ENCODE measurements at places on chromosomes 1 and 21.
A peak's percentile ranks its signal among the peaks of the same experiment; 100 is the strongest.

GRCh38 chr1:212098310-212098709 lies 62.8 kb downstream of the DTL start:
- no peak for DNase-seq

GRCh38 chr1:42674214-42674613 lies 8.0 kb upstream of the YBX1 start:
- no peak for DNase-seq

DNA sequence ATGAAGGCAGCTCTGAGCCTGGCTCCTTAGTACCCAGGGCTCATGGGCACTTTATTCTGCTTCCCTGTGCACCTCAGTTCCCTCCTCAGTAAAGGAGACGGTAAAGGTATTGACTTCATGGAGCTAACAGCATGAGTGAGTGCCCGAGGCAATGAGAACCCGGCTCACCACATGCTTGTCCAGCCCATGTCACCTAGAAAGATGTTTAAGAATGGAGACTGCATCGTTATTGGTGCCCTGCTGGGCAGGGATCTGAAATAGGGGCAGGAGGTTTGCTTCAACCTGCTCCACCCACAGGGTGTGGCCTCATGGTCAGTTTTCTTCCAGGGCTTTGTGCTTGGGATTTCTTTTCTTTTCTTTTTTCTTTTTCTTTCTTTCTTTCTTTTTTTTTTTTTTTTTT lies 7.0 kb upstream of the KCNE1 start:
- DNase-seq, result no peak

DNA sequence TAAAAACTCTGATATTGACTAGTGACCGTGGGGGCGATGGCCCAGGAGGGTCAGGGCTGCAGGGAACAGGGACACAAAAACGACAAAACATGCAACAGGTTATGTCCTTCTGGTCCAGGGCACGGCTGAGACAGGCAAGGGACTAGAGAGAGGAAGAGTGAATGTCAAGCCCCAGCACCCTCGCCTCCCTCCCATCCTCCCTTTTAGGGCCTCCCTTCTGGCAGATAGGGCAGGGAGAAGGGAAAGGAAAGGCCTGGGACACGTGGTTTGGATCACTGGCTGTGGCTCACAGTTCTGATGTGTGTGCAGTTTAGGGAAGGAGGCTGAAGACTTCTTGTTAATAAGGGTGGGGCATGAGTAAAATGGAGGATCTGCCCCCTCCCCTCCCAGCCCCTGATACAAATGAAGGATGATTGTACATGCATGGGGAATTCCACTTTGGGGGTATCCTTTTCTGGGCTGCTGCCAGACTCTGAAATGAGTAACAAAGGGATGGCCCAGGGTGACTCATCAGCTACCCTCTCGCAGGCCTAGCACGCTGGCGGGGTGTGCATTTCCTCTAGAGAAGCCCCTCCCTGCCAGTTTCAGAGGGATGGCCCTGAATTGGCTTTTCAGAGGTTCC lies 14.2 kb downstream of the CAPN2 start:
- peak; percentile 61 for DNase-seq

DNA sequence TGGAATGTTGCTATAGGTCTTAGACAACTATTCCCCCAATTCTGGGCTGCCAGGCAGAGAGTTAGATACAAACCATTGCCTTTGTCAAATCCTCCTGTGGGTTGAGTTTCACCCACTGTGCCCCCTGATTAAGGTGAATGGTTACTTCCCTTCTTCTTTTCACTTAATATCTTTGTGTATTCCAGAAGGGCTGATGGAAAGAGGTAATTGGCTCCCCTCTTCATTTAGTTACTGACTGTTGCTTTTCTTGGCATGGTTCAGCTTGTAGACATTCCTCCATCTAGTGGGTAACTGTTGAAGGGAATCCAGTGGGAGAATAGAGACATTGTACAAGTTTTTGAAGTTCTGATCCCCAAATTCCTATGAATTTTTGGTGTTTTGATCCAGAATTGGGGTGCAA lies 43.8 kb upstream of the MACF1 start:
- DNase-seq, result no peak

- DNase-seq, result no peak
Measured at GRCh38 chr1:228332797-228333738, 73.6 kb downstream of the TRIM11 start.

DNA sequence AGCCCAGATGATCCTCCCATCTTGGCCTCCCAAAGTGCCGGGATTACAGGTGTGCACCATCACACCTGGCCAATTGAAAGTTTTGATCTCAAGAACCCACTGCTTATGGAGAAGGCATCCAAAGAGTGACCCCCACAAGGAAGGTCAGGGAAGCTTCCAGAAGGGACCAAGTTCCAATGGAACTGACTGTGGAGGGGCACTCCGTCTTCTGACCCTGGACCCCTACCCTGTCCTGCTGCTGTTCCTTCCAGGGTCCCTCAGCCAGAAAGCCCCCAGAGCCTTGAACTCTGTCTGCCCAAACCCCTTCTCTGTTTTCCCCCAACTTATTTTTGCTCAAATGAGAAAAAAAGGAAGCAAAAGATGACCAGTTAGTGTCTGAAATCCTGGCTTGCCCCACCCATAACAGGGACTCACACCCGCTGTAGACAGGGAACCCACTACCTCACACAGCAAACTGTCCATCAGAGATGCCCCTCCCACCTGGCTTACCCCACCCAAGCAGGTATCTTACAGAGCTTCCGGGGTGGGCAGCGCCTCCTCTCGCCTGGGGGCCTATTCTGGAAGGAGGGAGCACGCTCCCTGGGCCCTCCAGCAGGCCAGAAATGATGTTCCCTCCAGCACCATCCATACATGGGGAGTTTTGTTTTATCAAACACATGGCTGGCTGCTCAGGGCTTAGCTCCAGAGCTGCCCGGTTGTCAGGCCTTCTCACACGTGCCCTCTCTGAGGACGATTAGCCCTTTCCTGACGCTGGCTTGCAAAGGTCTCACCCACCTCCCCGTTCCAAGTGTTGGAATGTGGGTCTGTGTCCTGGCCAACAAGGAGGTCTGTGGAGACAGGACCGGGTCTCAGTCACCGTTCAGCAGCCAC lies 3.1 kb upstream of the WNT3A start:
- DNase-seq, result no peak

DNA sequence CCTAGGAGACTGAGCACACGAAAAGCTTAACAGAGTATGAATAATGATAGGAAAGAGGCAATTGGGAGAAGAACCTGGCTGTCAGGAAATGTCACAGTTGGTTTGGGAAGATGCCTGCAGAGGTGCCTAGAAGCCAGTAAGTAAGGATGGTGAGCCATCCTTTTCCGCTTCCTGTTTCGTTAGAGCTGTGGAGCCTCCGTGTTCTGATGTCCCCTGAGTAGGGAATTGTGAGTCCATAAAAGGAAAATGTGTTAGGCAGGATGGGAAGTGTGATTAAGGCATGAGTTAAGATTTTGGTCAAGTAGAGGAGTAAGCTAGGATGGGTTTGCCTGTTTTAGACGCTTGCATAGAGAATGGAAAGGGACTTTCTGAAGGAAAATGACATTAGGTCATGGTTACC lies 9.0 kb downstream of the CLIC4 start:
- no peak for DNase-seq

GRCh38 chr21:14438211-14438610 lies 55.3 kb upstream of the HSPA13 start:
- no peak for DNase-seq

DNA sequence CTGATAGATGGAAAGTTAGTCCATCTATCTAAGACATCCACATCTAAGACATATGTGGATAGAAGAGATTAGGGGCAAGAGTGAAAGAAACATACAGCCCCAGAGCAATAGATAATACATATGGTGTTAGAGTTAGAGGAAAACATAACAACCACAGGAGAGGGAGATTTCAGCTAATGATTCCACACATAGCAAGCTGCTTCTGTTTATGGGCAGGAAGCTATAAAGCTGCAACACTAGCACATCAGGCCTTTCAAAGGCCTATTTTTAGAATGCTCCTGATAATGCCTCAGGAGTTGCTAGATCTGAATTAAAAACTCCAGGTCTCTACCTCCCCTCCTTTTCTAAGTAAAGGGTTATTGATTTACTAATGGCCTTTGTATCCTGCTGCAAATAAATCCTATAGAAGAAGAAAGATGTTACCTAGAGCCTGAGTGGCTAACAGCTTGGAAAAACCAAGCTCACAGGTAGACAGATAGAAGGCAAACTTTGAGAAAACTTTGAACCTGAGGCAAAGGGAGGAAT lies 36.1 kb downstream of the BRINP2 start:
- no peak for DNase-seq

- DNase-seq, result no peak
Measured at GRCh38 chr1:78048446-78048845, 2.7 kb downstream of the GIPC2 start.

DNA sequence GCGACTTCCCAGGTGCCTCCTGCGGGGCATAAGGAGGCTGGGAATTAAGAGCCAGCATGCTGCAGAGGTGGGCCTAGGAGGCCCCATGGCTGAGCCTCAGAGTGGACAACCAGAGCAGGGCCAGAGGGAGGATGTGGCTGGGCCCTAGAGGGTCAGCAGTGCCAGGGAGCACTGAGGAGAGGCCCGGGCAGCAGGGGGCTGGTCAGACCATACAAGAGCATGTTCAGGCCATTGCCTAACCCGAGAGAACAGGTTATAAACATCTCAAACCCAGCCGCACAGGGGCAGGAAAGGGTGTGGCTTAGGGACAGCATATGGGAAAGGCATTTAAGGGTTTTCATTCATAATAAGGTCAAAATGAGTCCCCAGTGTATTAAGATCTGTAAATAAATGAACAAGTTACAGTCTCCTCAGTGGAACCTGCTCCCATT lies 51.1 kb downstream of the IER5 start:
- no peak for DNase-seq

DNA sequence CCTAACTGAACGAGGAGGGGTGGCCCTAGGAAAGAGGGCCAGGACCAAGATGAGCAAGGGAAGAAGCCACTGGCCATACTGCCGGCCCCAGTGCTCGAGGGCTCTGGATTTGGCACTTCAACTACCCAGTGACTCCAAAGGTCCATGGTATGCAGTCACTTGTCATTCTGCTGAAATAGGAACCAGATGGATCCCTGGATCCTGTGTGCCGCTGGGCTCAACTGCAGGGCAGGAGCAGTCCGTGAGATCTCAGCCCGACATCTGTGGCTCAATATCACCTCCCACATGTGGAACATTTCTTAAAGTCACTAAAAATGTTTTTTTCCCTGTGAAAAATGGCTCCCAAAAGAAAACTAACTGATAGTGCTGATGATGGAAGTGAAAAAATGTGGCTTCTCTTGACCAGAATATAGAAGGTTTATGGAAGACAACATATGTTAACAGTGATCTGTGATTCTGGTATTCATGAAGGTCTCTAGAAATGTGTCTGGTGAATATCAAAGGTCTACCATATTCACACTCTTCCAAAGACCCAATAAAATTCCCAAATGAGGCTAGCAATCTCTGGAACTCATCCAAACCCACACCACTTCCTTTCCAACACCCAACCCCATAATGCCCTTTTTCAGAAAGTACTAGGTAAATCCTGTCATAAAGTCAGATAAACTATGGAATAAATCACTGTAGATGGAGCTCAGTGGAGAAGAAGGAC lies 24.1 kb downstream of the PAFAH2 start:
- DNase-seq, result no peak

- DNase-seq, result no peak
Measured at GRCh38 chr1:107653005-107653404, 312.0 kb downstream of the VAV3 start.

DNA sequence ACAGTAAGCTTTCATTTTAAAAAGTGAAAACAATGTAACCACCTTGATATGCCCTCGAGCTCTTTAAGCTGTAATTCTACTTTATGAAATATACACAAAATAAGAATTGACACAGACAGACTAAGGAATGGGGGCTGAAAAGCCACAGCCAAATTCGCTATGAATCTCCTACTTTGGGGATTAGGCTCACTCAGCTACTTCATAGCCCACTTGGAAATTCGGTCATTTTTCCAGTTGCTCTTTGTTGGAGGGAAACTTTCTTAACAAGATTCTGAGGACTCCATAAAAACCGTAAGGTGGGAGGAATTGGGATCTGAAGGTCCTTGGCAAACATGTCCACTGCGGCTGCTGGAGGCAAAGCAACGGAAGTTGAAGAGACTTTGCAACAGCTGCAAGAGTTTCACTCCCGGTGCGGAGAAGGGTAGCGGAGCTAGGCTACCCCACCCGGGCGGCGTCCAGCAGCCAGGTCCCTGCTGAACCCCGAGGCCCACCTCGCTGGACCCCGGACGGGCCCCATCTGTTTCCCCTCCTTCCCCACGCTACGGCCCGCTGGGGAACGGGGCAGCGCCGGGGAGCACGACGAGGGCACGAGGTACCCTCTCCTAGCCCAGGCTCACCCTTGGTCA lies 634 bp downstream of the MYCBP start:
- peak; percentile 4 for DNase-seq

- no peak for DNase-seq
Measured at GRCh38 chr1:178055779-178056471, 38.0 kb upstream of the RASAL2 start.

GRCh38 chr1:71233645-71234044 lies 152.8 kb upstream of the ZRANB2 start:
- no peak for DNase-seq

GRCh38 chr1:100516857-100517256 lies 21.1 kb upstream of the GPR88 start:
- no peak for DNase-seq

- no peak for DNase-seq
Measured at GRCh38 chr1:151639466-151639865, 27.6 kb downstream of the SNX27 start.

- DNase-seq, result no peak
Measured at GRCh38 chr1:198936371-198937083, 297.7 kb downstream of the PTPRC start.

- no peak for DNase-seq
Measured at GRCh38 chr1:223374064-223374610, 10.2 kb upstream of the SUSD4 start.

GRCh38 chr1:165927169-165927568 lies 99.8 kb downstream of the UCK2 start:
- DNase-seq, result no peak

Measured in activated T-helper 1 cell treated with anti-CD3 and anti-CD28 coated beads, Interleukin-2, amount 50 U/mL, for 16 hours (primary cell).